ENCODE measurements at places on chromosomes 7 and 10. TPM values are rescaled to one million over a fixed set of nuclear protein-coding genes. Genes with fewer than 3 reads are reported as not detected.

GRCh38 chr7:30968294-30968693 lies 4.5 kb downstream of the GHRHR start:
- DNase-seq: no peak

The MMP21 gene
- not detected for polyA plus RNA-seq

The ABCA13 gene
- not detected for polyA plus RNA-seq

GRCh38 chr7:129780974-129781927 lies 169.7 kb downstream of the NRF1 start:
- DNase-seq: no peak

DNA sequence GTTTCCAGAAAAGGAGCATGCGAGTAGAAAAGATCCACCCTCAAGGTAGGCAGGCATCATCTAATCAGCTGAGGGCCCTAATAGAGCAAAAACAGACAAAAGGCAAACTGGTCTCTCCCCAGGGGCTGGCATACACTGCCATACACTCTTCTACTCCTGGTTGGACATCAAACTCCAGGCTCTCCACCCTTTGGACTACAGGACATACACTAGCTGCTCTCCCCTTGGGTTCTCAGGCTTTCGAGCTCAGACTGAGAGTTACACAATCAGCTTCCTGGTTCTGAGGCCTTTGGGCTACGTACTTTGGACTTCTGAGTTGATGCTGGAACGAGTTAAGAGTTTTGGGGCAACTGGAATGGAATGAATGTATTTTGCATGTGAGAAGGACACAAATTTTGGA lies 50.9 kb upstream of the TM9SF3 start:
- no peak for DNase-seq

The SKIDA1 gene
- polyA plus RNA-seq: not detected

DNA sequence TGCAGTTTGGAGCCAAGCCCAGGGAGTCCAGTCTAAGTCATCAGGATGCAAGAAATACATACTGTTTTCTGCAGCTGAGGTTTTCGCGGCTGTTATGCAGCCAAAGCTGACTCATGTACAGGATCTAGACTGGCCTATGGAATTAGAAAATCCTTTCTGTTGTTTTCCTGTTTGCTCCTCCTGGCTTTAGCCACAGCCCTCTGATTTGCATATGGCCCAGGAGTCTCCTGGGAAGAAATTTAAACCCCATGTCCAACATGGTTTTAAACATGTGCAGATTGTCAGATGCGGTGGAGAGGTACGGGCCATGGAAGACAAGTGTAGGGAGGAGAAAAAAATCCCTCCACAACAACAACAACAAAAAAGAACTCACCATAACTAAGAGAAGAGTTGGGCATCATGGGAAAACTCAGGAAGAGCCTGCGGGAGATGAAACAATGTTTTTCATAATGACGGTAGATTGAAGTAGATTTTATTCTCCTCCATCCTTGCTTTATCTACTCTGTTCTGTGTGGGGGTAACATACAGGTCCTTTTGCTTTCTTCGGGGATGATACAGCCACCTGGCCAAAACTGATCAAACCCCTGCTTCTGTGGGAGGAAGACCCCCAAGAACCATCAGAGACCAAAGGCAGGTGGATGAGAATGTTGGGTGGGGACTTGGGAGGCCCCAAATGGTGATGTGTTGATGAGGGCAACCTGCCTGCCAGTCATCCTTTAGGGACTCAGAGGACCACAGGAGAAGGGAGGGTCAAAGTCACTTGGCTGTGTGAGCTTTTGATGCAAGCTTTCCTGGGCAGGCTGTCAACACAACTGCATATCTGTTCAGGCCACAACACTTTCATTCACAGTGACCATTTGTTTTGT lies 29.8 kb upstream of the GNA12 start:
- no peak for DNase-seq

DNA sequence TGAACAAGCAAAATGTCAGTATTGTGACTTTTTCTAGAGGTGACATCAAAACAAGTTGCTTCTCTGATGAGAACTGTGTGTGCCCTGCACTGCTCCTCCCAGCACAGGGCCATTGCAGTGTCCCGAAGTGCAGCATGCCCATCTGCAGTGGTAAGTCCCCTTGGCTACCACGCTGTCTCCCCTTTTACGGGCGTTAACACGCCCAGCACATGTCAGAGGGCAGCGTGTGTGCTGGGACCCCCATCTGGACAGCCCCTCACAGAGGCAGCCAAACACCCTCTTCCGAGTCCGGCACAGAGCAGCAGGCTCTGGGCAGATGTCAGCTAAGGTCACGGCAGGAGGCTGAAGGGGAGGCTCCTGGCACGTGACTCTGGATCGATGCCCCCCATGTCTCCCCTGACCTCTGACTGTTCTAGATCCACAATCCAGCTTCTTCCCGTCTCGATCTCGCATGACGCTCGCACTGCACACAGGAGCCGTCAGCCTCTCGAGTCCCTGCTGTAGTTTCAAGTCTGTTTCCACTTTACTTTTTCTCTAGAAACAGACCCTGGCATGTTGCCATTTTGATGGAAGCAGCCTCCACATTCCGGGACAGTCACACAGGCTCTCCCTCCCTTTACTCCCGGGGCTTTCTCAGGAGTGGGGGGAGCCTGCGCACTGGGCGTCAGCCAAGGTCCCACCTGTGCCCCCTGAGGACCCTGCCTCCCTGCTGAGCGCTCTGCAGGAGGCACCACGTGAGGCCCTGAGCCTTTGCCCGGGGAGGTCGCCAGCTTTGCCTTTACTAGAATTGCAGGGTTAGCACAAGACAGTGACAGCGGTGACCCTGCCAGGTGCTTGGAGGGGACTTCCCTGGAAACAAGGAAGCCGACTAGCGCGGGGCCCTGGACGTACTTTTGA lies 133.8 kb downstream of the TCERG1L start:
- DNase-seq: no peak

DNA sequence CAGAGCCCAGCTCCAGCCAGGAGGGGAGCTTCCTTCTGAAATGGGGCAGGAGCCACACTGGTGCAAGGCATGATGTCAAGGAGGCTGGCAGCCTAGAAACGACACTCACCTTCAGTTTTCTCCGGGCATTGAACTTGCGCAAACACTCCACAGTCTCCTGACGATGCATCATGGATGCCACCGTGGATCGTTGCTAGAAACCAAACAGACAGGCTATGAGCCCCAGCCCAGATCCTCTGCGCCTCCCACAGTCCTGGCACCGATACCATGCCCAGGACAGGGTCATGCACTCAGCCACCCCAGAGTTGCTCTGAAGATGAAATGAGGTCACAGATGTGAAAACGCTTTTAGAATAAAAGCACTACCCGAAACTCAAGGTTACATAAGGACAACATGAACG lies 31.0 kb upstream of the NDST2 start:
- no peak for DNase-seq

DNA sequence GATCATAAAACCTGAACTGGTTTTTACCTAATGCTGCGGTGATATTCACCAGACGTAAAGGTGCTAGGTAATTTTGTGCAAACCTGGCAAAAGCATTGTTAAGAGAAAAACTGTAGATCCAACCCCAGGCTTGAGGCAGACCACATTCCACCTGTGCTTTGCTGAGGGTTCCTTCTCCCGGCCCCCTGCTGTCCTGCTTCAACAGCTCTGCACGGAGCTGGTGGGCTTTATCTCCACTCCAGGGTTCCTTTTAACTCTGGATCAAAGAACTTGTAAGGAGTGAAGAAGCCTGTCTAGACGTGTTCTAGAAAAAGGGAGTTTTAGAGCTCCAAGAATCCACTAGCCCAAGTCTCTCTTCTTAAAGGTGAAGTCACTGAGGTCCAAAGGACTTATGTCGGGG lies 87.5 kb upstream of the NMT2 start:
- DNase-seq: no peak

GRCh38 chr10:16643502-16643901 lies 121.8 kb upstream of the C1QL3 start:
- DNase-seq: no peak

- no peak for DNase-seq
Measured at GRCh38 chr10:133123746-133124356, 36.1 kb downstream of the ADGRA1 start.

DNA sequence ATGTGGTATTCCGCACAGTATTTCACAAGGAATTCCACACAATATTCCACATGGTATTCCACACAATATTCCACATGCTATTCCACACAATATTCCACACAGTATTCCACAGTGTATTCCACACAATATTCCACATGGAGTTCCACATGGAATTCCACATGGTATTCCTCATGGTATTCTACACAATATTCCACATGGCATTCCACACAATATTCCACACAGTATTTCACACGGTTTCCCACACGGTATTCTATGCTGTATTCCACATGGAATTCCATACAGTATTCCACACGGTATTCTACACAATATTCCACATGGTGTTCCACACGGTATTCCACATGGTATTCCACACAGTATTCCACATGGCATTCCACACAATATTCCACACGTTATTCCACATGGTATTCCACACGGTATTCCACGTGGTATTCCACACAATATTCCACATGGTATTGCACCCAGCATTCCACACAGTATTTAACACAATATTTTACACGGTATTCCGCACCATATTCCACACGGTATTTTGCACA lies 137.3 kb upstream of the CHST15 start:
- DNase-seq: no peak

- DNase-seq: no peak
Measured at GRCh38 chr10:85060944-85061343, 732.6 kb downstream of the CCSER2 start.

GRCh38 chr7:92769394-92769699 lies 67.0 kb downstream of the CDK6 start:
- no peak for DNase-seq

DNA sequence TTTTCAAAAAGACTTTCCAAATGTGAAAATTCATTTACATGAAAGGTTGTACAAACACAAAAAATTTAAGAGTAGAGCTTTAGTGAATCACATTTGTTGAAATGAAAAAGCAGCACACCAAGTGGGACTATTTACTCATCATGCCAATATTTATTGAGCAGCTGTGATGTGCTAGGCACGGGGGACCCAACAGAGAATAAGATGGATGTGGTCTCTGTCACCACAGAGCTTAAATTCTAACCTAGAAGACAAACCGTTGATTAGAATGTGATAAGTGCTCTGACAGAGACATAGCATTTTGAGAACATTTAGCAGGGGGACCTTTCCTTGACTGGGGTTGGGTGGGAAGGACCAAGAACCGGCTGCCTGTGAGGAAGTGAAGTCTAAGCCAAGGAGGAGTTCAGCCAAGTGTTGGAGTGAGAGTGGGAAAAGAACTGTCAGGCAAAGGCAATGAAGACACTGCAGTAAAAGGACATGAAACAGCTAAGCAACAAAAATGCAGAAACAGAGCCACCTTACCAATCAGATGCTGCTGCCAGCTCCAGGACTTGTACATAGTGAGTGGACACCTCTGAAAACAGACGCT lies 19.1 kb downstream of the ADAM12 start:
- DNase-seq: no peak

DNA sequence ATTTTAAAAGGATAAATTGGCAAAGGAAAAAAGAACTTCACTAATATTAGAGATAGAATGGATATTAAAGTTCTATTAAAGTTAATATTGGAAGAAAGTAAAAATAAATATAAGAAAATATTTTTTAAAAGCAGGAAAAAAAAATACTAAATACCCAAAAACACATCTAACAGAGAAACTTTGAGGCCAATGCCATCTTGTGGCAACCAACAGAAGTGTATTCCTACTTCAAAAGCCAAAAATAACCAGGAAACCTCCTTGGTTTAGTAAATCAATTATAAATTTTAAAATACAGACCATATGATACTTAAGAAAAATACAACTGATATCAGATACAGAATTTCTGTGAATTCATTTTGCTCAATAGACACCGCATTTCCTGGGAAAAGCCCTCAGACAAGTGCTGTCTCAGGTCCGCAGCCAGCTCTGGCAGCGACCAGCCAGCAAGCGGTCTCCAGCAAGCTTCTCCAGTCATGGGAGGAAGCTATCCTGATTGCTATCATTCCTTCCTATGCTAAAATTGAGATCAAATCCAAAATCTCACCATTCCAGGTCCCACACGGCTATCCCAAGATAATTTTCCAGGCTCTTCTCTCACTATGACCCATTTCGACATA lies 65.3 kb downstream of the LMBR1 start:
- DNase-seq: no peak

GRCh38 chr10:31761156-31761555 lies 167.5 kb downstream of the ARHGAP12 start:
- DNase-seq: no peak

- no peak for DNase-seq
Measured at GRCh38 chr10:117204316-117204715, 7.0 kb downstream of the KCNK18 start.

DNA sequence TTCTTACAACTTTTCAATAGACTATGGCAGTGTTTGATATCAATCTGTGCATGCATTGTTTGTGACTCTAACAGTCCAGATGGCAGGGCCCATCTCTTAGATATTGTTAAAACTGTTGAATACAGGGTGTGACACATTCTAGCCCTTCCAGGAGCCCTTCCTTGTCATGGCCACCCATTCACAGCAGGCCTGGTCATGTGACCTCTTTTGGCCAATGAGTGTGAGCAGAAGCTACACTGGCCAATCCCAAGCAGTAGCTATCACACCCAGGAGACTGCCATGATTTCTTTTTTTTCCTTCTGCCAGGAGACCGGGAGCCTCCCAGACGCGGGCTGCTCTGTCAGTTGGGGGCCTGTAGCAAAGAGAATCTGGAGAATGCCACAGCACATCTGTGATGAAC lies 655.4 kb upstream of the MKI67 start:
- DNase-seq: no peak

- no peak for DNase-seq
Measured at GRCh38 chr10:80139265-80139664, 6.7 kb downstream of the PLAC9 start.

GRCh38 chr10:122656741-122657140 lies 42.9 kb downstream of the C10orf120 start:
- DNase-seq: no peak

DNA sequence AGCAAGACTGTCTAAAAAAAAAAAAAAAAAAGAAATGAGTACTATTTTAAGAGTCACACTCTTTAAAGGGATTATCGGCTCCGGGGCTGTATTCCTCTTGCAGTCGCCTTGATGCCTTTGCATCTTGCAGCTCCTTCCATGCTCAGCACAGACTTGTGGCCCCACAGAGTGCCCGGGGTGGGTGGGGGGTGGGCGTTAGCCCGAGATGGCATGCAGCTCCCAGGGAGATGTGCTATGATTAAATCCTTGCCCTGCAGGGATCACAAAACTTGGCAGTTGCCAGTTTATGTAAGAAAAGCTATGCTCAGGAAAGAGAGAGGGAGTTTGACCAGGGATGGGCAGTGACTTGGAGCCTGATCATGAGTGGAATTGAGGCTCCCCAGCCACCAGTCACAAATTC lies 81.9 kb downstream of the CCDC3 start:
- DNase-seq: no peak

GRCh38 chr7:130385600-130386066 lies 5.3 kb downstream of the CPA1 start:
- DNase-seq: no peak

DNA sequence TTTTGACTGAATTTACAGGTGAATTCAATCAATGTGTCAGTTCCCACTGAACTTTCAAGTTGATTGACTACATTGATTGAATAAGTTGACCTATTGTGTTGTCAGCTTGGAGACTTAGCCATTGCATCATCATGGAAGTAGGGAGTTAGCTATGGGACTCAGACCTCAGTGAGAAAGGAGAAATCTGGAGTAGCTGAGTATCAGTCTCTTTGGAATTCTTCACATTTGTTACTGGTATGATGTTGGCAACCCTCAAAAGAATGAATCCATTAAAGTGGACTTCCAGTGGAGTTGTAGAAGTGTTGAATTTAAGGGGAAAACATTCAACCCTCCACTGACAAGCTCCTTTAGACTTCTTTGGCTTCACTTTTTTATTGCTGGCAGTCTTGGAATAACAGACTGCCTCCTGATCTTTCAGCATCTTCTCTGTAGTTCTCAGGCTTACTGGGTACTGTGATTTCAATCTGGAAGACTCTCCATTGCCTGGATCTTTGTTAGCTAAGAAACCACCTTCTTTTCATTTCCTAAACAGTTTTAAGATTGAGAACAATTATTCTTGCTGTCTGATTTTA lies 160.3 kb upstream of the NRP1 start:
- DNase-seq: no peak

Measured in immature natural killer cell (primary cell).